ENCODE measurements at places on chromosomes 12 and 14.

DNA sequence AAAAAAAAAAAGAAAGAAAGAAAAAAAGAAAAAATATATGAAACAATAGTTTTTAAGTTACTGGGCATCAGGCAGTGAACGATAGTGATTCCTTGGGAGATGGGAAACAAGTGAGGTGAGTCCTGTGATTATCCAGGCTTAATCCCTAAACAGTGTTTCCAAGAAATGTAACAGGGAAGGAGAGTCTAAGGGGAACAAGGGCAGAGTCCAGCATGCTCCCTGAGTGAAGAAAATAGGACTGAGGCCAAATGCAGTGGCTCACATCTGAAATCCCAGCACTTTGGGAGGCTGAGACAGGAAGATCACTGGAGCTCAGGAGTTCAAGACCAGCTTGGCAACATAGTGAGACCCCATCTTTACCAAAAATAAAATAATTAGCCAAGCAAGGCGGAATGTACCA is 40.7 kb downstream of the R3HDM2 start:
- no peak for DNase-seq

- DNase-seq = no peak
Observed at GRCh38 chr12:123794027-123794426, 31.9 kb downstream of the DNAH10 start.

GRCh38 chr14:69741055-69741454 is 25.9 kb upstream of the SRSF5 start:
- DNase-seq = no peak

- no peak for DNase-seq
Observed at GRCh38 chr12:110100315-110100970, 23.7 kb upstream of the IFT81 start.

- no peak for DNase-seq
Observed at GRCh38 chr12:14048941-14049545, 67.6 kb upstream of the GRIN2B start.

DNA sequence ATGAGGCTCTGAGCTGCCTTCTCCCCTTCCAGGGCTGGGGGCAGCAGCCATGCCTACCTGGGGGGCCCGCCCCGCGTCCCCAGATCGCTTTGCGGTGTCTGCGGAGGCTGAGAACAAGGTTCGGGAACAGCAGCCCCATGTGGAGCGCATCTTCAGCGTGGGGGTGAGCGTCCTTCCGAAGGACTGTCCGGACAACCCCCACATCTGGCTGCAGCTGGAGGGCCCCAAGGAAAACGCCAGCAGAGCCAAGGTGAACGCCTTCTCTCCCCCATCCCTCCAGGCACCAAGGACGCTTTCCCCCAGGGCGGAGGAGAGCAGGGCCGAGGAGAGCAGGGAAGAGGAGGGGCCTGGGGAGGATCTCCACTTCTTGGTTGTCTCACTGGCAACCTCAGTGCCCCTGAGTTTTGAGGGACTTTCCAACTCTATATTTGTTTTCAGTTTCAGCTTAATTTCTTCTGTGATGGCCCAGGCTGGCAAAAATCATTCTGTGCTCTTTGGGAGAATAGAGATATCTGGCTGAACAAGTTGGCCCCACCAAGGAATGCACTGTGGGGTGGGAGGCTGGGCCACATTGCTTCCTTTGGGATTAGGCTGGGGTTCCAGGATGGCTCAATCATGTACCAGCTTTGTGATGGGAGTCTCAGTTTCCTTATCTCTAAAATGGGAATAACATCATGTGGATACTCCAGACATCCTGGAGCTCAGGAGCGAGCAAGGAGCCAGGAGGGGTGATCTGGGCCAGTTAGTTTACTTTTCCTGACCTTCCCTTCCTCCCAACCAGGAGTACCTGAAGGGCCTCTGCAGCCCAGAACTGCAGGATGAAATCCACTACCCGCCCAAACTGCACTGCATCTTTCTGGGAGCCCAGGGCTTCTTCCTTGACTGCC is 1.2 kb downstream of the KHNYN start:
- no peak for DNase-seq

DNA sequence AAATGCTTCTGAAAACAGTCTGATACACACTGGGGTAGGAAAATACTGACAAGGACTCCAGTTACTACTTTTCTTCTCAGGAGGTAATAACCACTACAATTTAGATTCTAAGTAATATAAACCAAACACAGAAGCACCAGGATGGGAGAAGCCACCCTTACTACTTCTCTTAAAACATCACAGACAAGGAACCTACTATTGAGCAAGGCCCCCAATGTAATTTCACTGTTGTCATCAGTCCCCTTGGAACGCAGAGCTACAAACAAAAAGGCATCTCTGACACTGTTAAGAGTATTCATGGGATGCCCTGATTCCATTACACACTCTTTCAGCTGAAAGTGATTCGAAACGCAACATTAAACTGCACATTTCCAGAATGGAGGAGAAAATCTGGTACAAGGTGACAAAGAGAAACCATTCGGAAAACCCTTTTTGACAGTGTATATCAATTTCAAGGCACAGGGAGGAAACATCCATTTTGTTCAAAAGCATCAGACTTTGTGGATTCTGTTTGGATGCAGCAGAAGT is 185.9 kb downstream of the PPM1H start:
- no peak for DNase-seq

DNA sequence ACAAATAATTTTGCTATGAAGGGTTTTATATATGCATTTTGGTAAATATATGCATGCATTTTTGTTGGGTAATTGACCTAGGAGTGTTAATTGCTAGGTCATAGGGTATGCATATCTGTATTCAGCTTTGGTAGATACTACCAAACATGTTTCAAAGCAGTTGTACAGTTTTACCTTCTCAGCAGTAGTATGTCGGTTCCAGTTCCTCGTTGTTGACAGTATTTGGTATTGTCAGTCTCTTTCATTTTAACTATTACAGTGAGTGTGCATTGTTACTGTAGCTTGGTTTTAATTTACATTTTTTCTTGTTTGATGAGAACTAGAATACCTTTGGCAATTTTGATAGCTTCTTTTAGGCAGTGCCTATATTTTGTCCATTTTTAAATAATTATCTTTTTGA is 98.9 kb downstream of the ARID2 start:
- no peak for DNase-seq

DNA sequence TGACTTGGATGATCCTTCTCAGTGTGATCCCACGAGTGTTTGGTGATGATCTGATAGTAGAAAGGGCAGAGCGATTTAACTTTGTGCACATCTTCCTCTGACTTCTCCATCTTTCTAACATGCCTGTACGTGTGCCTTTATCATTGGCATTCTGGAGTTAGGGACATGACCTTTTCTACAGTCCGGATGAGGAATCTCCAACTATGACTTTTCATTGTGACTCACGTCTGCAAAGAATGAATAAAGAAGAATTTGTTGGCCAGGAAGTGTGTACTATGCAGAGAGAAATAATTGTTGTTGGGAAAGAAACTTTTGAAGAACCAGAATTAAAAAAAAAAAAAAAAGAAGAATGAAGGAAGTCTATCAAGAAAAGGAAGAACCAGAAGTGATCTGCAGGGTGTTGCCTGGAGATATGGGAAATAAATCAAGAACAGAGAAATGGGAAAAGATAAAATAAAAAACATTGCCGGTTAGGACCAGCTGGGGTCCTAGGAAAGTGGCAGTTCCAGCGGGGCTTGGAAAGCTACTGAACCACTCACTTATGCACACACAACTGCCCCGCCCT is 25.3 kb downstream of the PPFIBP1 start:
- DNase-seq = no peak

- DNase-seq = no peak
Observed at GRCh38 chr14:48622980-48623379, 947.6 kb upstream of the MDGA2 start.

GRCh38 chr12:74415633-74416032 is 122.0 kb upstream of the ATXN7L3B start:
- DNase-seq = no peak

- DNase-seq = no peak
Observed at GRCh38 chr12:45458854-45459807, 243.2 kb downstream of the ANO6 start.

DNA sequence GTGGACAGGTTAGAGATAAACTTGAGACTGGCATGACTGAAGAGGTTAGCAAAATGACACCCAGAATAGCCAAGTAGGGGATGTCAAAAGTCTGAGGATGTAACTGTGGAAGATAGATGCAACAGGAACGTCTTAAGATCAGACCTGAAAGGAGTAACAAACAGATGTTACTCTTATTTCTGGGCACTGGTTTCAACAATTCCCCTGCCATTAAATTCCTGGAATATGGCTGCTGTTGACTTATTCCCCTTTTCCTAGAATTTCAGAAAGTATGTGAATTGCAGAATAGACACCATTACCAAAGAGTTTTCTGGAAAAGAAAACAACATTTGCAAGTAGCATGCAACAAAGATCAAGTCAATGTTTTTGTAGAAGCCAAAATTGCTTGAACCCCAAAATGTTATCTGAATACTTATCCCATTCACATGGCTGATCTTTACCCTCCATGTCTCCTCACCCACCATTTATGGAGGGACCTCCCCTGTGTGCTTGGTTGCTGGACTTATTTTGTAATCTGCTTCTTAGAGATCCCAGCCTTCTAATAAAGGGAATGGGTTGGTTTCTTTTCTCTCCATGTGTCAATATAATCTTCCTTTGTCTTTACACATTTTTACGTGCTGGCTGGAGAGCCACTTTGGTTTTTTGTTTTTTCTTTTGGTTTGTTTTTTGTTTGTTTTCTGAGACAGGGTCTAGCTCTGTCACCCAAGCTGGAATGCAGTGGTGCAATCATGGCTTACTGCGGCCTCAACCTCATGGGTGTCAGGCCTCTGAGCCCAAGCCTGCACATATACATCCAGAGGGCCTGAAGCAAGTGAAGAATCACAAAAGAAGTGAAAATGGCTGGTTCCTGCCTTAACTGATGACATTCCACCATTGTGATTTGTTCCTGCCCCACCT is 57.0 kb downstream of the BBS10 start:
- no peak for DNase-seq

GRCh38 chr12:127898616-127899015 is 368.4 kb upstream of the TMEM132C start:
- no peak for DNase-seq

DNA sequence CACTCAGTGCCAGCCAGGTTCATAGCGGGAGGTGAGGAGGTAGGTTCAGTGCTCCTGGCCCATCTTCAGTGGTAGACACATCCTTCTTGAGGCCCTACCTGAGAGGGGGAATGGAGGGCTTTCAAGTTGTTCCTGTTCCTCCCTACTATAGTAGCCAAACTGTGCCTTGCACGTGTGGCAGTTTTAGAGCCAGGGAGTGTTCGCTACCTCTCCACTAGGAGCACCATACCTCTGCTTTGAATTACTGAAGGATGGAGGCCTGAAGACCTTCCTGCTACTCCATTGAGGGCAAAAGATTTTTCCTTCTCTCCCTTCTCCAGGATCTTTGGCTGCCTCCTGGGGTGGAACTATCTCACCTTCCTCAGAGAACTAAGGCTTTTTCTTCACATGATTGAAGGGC is 5.9 kb upstream of the ALG10 start:
- no peak for DNase-seq

- DNase-seq = no peak
Observed at GRCh38 chr14:44468771-44469170, 38.3 kb downstream of the FSCB start.

DNA sequence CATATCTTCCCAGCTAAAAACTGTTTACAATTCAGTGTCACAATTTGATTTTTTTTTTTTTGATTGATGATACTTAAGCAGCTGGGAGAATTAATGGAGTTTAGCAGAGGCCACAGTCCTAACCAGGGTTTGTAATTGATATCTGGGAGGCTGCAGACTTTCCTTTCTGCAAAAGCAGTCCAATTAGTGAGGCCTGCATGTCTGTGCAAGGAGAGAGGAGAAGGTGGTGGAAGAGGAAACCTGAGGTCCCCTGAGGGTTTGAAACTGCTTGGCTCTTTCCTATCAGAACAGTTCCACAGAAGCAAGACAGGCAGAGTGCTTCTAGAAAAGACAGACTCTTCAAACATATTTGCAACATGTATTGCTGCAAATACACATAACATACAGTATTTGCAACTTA is 160.8 kb upstream of the KRR1 start:
- DNase-seq = no peak

DNA sequence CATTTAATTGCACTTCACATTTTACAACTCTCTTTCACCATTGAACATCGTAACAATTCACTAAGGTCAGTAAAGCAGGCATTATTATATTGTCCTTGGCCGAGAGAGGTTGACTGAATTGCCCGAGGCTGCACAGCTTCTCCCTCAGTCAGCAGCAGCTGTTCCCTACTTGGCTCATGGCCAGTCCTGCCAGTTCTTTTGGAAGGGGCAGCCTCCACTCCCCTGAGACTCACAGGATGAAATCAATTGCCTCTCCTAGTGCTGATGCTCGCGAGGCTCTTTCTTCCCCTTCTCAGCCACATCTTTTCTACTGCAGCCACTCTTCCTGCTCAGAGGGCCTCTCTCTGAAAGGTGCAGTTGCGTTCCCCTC is 79.9 kb upstream of the KCNA1 start:
- DNase-seq = no peak

GRCh38 chr12:1816730-1817348 is 3.5 kb upstream of the LRTM2 start:
- DNase-seq = no peak

GRCh38 chr12:132140501-132140900 is 3.6 kb downstream of the DDX51 start:
- DNase-seq = no peak

DNA sequence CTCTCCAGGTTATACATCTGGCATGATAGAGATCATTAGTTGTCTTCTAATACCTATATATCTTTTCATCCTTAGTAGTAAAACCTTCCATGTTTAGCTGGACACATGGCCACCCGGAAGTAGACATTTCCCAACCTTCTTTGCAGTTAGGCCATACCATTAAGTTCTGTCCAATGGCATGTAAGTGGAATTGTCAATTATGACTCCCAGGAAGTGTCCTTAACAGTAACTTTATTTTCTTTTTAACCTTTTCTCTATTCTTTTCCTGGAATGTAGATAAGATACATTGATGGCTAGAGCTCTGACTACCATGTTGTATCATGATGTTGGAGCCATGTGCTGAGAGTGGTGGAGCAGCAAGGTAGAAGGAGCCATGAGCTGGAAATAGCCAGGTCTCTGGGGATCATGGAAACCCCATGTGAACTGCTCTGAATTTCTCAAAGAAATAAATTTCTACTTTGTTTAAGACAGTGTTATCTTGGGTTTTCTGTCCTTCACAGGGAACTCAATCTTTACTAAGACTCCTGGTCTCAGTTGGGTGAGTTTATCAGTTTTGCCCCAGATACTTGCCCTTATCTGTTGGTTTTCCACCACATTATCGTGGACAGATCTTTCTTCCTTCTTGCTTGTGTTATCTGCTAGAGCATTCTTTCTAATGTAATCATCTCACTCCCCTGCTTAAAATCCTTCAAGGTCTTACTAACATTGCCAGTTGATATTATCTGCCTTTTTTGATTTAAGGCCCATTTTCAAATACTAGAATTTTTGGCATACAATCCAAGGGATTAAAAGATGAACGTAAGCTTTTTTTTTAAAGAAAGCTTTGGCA is 5.1 kb upstream of the LTA4H start:
- DNase-seq = no peak

- DNase-seq = no peak
Observed at GRCh38 chr14:61719344-61720293, 24.3 kb downstream of the HIF1A start.

GRCh38 chr14:102145395-102145794 is 5.7 kb downstream of the WDR20 start:
- DNase-seq = no peak

- no peak for DNase-seq
Observed at GRCh38 chr14:21384494-21384851, 654 bp upstream of the SUPT16H start.

- no peak for DNase-seq
Observed at GRCh38 chr14:72546344-72547016, 347.4 kb downstream of the DPF3 start.

- DNase-seq = no peak
Observed at GRCh38 chr14:50389668-50390441, 6.8 kb downstream of the CDKL1 start.
